ENCODE measurements at places on chromosomes 2 and 18. TPM values are rescaled to one million over a fixed set of nuclear protein-coding genes. Genes with fewer than 3 reads are reported as not detected.

The FZD7 gene
- total RNA-seq: 12.1 TPM

The GLI2 gene
- 9.2 TPM for total RNA-seq

The FASTKD2 gene
- total RNA-seq: 22.0 TPM

DNA sequence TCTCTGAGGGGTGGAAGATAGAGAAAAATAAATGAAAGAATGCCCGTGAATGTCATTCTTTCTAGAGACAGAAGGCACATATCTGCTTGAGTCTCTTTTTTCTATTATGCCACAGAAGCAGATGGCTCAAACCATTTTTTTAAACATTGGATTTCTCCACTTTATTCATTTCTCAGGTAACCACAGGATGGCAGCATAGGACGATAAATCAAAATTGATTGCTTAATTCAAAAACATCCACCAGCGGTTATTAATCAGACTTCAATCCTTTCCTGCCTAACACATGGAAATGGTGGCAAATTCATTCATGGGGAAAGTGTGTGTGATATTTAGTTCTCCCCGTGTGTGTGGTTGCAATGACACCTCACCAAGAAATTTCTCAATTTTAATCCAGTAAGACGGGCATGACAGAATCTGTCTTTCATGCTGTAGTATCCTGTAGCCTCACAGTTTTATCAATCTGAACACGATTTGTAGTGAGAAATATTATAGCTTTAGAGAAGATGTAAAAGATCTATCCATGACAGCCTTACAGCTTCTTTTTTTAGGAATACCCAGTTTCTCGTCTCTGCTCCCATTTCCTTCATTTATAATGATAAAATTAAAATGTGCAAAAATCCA, 72.2 kb downstream of the DSC3 start:
- no peak overlapping the region for H3K4me3 ChIP-seq
- H3K27ac ChIP-seq: no peak overlapping the region

GRCh38 chr2:100909534-100910081, 89.7 kb downstream of the NPAS2 start:
- no peaks in the 10 kb centered on the region for H3K4me1 ChIP-seq
- DNase-seq: no peak
- no peaks in the 10 kb centered on the region for H3K36me3 ChIP-seq
- H3K4me3 ChIP-seq: no peak overlapping the region
- no peaks in the 10 kb centered on the region for H3K27me3 ChIP-seq

GRCh38 chr2:47186351-47186750, 31.2 kb upstream of the STPG4 start:
- no peaks in the 10 kb centered on the region for H3K36me3 ChIP-seq
- no peak overlapping the region for H3K27ac ChIP-seq
- peaks cover 21% of the 10 kb centered on the region for H3K4me1 ChIP-seq
- H3K27me3 ChIP-seq: peaks cover 5% of the 10 kb centered on the region
- H3K4me3 ChIP-seq: no peak overlapping the region

DNA sequence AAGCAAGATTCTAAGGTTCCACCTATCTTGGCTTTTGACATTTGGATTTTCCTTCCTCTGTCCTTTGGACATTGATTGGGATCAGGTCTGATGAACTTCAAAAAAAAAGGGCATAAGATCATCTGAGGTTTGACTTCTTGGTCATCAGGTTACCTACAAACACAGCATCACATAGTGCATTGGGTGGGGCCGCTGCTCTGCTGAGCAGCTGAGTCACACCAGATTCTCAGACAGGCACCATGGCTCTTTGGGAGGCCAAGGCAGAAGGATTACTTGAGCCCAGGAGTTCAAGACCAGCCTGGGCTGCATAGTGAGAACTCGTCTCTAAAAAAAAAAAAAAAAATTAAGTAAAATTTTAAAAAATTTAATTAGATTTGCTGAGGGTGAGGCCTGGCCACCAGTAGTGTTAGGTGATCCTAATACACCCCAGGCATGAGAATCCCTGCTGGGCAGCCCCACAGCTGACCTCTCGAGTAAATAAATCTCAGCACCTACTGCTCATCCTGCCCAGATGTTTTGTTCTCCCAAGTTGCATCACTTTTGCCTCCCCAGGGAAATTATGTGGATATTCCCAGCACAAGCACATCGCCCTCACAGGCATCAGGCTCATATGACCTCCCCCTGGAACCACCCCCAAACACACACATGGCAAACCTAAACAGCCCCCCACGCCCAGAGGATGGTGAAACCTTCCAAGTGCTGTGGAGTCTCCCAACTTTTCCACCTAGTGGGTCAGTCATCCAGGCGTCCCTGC, 5.3 kb downstream of the MLPH start:
- no peak for DNase-seq
- peaks cover 8% of the 10 kb centered on the region for H3K27me3 ChIP-seq
- H3K27ac ChIP-seq: no peak overlapping the region
- no peaks in the 10 kb centered on the region for H3K36me3 ChIP-seq
- H3K4me1 ChIP-seq: no peaks in the 10 kb centered on the region

DNA sequence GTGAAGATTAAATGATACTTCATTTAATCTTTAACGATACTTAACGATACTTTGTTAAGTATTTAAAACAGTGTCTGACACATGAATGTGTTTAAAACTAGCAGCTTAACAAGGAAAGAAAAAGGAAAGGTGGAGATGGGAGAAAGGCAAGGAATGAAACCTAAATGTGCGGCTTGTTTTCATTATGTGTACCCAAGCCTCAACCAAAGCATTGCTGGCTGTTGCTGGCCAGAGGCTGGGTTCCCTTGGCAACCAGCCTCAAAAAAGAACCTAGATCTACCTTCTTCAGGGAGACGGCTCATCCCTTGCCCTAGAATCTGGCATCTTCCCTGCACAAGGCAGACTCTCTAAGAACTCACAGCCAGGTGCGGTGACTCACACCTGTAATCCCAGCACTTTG, 13.8 kb upstream of the PCBP1 start:
- H3K36me3 ChIP-seq: peaks cover 10% of the 10 kb centered on the region
- peaks cover 8% of the 10 kb centered on the region for H3K4me1 ChIP-seq
- DNase-seq: no peak
- no peak overlapping the region for H3K27ac ChIP-seq
- no peak overlapping the region for H3K4me3 ChIP-seq

DNA sequence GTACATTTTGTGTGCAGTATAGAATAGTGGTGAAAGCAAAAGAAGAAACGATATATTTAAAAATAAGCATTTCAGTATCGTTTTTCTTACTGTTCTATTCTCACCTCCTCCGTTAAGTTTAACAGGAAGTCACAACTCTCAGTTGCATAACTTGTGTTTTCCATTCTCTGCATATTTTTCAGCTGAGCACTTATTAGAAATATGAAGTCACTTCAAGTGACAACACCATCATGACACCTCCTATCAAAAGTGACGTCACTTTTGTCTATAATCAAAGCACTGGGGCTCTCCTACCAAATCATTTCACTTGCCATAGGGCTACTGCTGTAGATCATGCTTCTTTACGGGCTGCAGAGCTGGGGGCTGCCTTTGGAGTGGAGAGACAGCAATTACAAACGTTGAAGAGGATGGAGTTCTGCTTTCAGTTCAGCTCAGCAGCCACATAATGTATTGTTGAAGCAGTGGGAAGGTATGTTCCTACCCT, 36.3 kb downstream of the STAT4 start:
- peaks cover 2% of the 10 kb centered on the region for H3K4me1 ChIP-seq
- no peak overlapping the region for H3K27ac ChIP-seq
- DNase-seq: peak; percentile 15
- H3K4me3 ChIP-seq: no peak overlapping the region

- H3K36me3 ChIP-seq: no peaks in the 10 kb centered on the region
- DNase-seq: no peak
- H3K4me1 ChIP-seq: no peaks in the 10 kb centered on the region
- H3K27me3 ChIP-seq: no peaks in the 10 kb centered on the region
Measured at GRCh38 chr2:100262046-100262445, 60.3 kb downstream of the LONRF2 start.

DNA sequence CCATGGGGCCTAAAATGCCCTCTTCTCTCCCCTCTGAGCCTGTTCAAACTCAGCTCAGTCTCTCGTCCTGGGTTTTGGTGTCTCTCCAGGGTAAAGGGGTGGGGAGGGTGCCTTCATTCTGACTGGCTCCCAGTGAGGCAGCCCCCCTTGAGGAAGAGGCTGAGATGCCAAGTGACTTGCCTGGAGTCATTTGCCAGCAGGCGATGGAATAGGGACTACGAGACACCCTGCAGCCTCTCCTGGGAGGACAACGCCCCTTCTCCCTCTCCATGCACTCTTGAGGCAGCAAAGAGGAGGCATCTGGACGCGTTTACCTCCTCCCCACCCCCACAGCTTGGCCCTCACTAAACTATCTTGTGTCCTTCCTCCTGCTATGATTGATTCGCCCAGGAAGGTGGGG, 760 bp upstream of the STON1 start:
- no peak overlapping the region for H3K27ac ChIP-seq
- no peaks in the 10 kb centered on the region for H3K36me3 ChIP-seq
- H3K27me3 ChIP-seq: no peaks in the 10 kb centered on the region
- DNase-seq: no peak

GRCh38 chr2:15749460-15750432, 158.1 kb downstream of the DDX1 start:
- H3K27me3 ChIP-seq: no peaks in the 10 kb centered on the region
- no peak overlapping the region for H3K27ac ChIP-seq
- H3K4me1 ChIP-seq: peaks cover 4% of the 10 kb centered on the region
- no peak for DNase-seq

- no peaks in the 10 kb centered on the region for H3K36me3 ChIP-seq
- no peak for DNase-seq
- no peak overlapping the region for H3K4me3 ChIP-seq
Measured at GRCh38 chr2:28274911-28275685, 117.6 kb upstream of the FOSL2 start.

DNA sequence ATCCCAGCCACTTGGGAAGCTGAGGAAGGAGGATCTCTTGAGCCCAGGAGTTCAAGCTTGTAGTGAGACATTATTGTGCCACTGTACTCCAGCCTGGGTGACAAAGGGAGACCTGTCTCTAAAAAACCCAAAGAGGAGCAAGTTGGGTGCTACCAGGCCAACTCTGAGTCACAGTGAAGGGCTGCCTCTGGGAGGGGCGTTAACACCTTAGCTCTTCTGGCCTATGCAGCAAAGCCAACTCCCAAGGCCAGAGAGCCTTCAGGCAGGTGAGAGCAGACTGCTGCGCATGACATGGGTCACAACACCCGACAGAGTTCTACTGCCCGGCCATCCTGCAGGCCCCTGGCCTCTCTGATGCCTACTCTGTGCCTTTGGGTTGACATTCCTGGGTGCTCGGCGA, 32.6 kb upstream of the ATG16L1 start:
- no peaks in the 10 kb centered on the region for H3K27me3 ChIP-seq
- DNase-seq: no peak
- no peaks in the 10 kb centered on the region for H3K4me1 ChIP-seq
- no peak overlapping the region for H3K4me3 ChIP-seq
- H3K36me3 ChIP-seq: no peaks in the 10 kb centered on the region

DNA sequence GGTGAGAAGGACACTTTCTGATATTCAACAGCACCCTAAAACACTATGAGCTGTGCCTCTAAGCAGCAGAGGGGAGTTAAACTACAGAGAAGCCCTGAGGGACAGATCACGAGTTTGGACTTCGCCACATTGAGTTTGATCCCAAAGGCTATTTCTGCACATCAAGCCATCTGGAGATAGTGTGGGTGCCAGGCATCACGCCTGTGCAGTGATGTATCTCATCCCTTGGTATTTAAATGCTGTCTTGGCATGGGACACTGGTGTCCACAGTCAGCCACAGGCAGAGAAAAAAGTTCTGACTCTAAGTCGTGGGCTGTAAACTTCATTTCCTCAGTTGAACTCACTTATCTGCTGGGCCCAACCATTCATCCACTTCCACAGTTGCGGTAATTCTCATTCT, 742.3 kb upstream of the CELF4 start:
- no peaks in the 10 kb centered on the region for H3K4me1 ChIP-seq
- no peak overlapping the region for H3K27ac ChIP-seq
- no peak for DNase-seq
- no peak overlapping the region for H3K4me3 ChIP-seq

DNA sequence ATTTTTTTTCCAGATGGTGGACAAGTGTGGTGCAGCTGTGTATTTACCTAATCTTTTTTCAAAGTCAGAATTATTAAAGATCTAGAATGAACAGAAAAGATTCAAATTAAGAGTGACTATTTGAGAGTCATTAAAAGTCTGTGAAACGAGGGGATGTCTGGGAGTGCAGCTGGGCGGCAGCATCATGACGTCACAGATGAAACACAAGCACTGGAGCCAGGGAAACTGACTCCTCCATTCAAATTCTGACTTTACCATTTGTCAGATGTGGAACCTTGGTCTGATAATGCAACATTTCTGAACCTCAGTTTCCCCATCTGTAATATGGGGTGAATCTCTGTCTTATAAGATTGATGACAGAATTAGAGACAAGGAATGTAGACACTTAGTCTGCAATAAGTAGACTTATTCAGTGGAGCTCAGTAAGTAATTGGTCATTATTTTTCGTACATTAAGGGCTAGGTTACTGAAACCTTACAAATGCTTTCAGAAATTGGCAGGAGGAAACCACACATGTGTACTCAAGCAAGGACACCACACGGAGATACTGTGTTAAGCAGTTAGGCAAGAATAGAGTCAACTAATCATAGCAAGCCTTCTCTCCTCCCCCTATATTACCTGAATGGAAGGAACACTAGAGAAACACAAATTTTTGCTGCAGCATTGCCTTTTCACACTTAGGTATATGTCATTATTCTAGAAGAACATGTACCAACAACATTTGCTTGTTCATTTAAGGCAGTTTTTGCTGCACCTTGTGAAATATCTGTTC, 27.8 kb upstream of the CXXC1 start:
- no peak overlapping the region for H3K4me3 ChIP-seq
- H3K27me3 ChIP-seq: no peaks in the 10 kb centered on the region
- no peak overlapping the region for H3K27ac ChIP-seq
- no peak for DNase-seq
- no peaks in the 10 kb centered on the region for H3K4me1 ChIP-seq

- peaks cover 2% of the 10 kb centered on the region for H3K4me1 ChIP-seq
- no peaks in the 10 kb centered on the region for H3K36me3 ChIP-seq
- H3K27me3 ChIP-seq: no peaks in the 10 kb centered on the region
Measured at GRCh38 chr2:237593036-237593435, 2.5 kb upstream of the RAB17 start.

DNA sequence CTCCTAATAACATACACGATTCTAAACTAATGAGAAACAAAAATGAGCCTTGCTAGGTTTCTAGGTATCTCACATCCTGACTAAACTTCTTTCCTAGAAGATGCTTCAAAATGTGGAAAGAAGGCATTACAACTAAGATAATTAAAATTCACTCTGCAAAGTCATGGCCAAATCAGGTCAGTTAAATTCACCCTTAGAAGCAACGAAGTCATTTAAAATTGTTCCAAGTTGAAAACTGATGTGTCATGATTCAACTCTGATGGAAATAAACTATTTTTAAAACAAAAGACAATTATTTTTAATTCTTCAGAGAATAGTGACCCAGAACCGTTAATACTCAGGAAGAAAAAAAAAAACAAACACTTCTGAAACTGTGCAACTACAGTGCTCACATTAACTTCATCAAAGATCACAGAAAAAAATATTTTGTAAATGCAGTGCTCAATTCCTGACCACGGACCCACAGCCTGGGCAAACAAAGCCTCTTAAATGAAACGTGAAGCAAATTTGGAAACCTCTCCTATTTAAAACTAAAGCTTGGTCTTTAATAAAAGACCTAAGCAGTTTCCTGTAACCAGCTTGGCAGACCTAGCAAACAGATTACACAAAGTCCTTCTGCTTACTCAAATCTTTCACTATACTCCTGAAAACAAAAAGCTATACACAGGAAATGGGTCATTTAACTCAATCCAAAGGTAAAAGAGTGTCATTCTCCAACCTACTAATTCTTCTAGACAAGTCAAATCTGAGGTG, 39.0 kb downstream of the CHN1 start:
- no peaks in the 10 kb centered on the region for H3K36me3 ChIP-seq
- peaks cover 43% of the 10 kb centered on the region for H3K4me1 ChIP-seq
- no peak overlapping the region for H3K4me3 ChIP-seq
- H3K27me3 ChIP-seq: no peaks in the 10 kb centered on the region
- H3K27ac ChIP-seq: peak overlapping the region; percentile 21

Data from lung (tissue), 17 donors.